MG63 (cell line): ENCODE measurements at places on chromosomes 2 and 18. TPM values are rescaled to one million over a fixed set of nuclear protein-coding genes. Genes with fewer than 3 reads are reported as not detected.

Gene ALLC
- not detected in 2 replicates for total RNA-seq

- DNase-seq = no peak
Observed at GRCh38 chr2:196263181-196263747, 91.9 kb upstream of the STK17B start.

Gene AFTPH
- total RNA-seq = 16.0 and 18.5 TPM in 2 replicates

- DNase-seq = no peak
Observed at GRCh38 chr18:27491772-27492171, 306.7 kb upstream of the CHST9 start.

DNA sequence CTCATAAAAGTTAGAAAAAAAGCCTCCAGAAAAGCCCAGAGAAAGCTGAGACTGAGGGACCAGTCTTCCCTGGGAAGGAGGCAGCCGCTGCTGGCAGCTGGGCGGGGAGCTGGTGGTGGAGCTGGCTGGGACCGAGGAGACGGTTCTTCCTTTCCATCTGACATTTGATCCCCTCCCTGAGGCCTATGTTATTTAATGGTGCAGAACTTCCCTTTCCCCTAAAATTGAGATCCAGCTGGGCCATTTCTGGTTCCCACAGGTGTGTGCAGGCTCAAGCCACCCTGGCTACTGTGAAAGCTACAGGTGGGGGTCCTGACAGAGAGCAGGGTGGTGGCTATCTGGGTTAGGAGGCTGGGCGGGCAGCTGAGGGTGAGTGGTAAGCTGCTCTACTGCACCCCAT, 81.5 kb upstream of the FZD7 start:
- no peak for DNase-seq

Gene FABP1
- total RNA-seq = not detected in 2 replicates

- DNase-seq = no peak
Observed at GRCh38 chr2:211033765-211034164, 477.4 kb downstream of the CPS1 start.

Gene HOXD12
- not detected in 2 replicates for total RNA-seq

DNA sequence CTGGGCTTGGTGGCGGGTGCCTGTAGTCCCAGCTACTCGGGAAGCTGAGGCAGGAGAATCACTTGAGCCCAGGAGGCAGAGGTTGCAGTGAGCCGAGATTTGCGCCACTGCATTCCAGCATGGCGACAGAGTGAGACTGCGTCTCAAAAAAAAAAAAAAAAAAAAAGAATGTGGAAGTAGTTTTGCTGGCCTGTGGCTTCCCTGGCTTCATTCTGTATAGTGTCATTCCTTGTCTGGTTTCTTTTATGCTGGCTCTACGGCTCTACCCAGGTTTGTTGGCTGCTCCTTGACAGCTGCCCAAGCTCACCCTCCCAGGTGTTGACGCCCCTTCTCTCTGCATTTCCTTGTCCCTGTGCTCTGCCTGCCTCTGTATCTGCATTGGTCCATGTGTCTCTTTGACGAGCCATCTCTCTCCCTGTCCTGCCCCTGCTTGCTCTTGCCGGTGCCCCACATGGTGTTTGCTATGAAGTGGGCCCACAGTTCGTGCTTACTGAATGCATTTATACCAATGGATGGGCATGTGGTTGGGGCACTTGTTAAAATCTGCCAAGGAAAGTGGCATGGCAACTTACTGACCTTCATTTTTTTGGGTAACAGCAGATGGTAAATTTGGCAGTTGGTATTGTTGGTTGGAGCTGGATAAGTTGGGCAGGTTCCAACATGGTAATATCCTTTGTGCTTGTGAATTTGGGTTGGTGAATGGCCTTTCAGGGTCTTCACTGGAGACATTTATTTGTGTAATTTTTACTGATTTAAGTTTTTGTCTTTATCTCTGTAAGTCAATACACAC, 113.9 kb downstream of the MAP4K4 start:
- DNase-seq = no peak

Gene CCDC178
- not detected in 2 replicates for total RNA-seq

DNA sequence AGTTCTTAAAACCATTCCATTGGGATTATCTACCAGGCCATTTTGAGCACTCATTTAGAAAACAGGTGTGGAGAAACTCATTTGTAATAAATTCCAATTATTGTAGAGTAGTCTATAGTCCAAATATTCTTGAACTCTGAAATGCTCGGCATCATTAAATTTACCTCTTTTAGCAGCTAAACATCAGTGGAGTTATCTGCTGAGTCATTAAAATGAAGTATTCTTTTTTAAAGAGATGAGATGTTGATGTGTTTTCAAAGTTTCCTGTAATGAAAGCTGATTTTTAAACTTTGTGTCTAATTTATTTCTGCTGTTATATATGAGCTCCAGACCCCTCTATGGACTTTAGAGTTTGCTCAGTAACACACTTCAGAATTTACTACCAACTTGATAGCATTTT, 1635.2 kb downstream of the SUCLG1 start:
- DNase-seq = no peak

DNA sequence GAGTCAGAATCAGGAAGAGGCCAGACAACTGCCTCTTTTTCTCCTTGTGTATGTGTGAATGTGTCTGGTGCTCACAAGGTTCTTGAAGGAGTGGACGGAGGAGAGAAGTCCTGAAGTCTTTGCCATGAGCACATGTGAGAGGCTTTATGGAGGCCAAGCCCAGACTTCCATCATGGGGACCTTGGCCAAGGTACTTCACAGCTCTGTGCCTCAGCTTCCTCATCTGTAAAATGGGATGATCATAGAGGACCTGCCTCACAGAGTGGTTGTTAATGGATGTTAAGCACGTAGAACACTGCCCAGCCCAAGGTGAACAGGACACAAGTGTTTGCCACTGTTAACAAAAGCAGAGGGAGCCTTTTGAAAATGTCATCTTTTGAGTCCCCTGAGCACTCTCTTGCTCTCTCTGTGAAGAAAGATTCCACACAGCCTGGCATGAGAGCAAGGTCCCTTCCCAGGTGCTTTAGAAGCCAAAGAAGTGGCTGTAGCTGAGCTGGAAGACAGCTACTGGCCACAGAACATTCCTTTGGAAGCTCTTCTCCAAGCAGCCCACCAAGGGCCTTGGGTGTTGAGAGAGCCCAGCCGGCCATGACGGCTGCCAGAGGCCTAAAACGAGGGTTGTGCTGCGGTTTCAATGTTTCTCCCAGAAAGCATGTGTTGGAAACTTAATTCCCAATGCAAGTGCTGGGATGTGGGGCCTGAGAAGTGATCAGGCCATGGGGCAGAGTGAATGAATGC, 41.8 kb upstream of the ASPRV1 start:
- no peak for DNase-seq

DNA sequence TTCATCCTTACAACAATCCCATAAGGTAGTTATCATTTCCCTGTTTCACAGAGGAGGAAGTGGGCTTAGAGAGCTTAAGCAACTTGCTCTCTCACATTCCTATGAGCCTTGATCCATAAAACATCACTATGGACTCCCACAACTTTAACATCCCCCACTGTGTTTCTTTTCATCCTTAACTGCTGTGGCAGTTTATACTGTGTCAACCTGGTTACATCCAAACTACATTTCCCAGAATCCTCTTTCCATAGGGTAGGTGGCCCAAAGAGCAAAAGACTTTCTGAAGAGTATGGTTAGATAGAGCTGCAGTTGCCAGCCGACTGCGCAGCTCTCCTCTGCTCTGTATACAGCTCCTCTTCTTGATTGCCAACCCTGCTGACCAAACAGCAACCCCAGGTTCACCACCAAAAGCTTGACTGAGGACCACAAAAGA, 22.5 kb downstream of the MAP3K2 start:
- no peak for DNase-seq

DNA sequence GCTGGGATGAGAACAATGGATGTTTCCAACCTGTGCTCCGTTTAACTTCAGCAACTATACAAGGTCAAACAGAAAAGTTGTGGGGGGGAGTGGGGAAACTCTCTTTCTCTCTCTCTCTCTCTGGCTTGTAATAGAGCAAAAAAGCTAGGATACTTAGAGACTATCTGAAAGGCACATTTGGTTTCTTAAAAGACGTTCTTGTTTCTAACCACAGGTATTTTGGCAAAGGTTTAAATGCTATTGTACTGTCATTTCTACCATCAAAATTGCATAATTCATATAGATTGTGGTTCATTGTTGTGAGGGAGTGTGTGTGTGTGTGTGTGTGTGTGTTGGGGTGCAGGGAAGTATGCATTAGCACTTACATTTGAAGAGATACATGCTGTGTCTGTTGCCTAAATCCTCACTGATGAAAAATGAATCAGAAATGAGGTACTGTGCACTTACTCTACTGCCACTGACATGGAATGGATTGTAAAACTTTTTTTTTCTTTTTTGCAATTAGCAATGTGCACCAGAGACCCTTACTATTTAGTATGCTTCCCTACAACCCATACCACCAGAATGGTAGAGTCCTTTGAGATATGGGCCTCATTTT, 841.0 kb upstream of the PIK3C3 start:
- no peak for DNase-seq

Gene CFC1
- not detected in 2 replicates for total RNA-seq

Gene OR6B2
- total RNA-seq = not detected in 2 replicates
